Activated CD4-positive, alpha-beta T cell treated with anti-CD3 and anti-CD28 coated beads, Interleukin-2, amount 10 ng/mL, durations not matched to agents 7 days and 5 days (primary cell): ENCODE measurements at places on chromosomes 3 and 15. TPM values are rescaled to one million over a fixed set of nuclear protein-coding genes. Genes with fewer than 3 reads are reported as not detected.

GRCh38 chr3:18527691-18528090 lies 102.6 kb upstream of the SATB1 start:
- no peak for DNase-seq

GRCh38 chr3:49721596-49721895 lies 2.1 kb upstream of the AMIGO3 start:
- no peak for DNase-seq

GRCh38 chr3:129654131-129654530 lies 47.7 kb upstream of the PLXND1 start:
- no peak for DNase-seq

- DNase-seq, result peak; percentile 19
Observed at GRCh38 chr3:65672871-65673815, 365.6 kb downstream of the MAGI1 start.

- DNase-seq, result no peak
Observed at GRCh38 chr3:173253471-173253870, 112.4 kb upstream of the SPATA16 start.

DNA sequence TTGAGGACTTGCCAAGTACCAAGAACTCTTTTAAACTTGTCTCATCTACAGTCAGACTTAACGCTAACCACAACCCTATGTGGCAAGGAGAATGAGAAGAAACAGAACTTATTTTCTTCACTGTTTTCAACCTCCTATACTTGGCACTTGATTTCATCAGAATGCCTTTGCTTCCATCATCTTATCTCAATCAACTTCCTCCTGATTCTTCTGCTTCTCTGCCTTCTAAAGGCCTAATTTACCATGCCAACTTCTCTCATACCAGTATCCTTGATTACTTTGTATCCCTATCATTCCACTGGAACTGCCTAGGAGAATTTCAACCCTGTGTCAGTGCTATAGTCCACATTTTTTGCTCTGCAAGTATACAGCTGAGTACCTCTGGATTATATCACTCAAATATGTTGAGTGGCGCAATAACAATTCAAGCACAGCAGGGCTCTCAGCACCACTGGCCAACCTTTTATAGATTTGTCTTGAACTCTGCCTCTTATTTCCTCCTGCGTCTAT lies 413.6 kb downstream of the ROBO1 start:
- DNase-seq, result no peak

- no peak for DNase-seq
Observed at GRCh38 chr3:50169232-50169832, 14.2 kb downstream of the SEMA3F start.

DNA sequence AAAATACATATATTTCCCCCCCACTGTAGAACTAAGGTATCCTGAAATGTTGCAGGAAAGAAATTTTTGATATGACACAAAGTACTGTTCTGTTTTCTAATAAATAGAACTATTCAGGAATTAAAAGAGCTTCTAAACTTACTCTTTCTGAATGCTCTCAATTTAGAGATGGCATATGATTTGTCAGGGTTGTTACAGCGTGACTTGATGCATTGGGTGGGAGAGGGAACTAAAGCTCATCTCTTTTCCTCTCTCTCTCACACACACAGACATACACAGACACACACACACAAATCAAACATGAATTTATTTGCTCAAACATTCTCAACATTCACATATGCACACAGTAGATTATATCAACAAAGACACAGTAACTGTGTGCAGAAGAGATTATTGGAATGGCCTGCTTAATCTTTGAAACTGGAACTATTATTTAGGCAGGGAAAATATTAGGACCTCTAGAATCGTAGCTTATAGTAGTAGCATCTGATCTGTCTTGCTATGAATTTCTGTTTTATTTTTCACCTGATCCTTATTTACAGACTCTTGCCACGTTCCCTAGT lies 807.4 kb upstream of the GBE1 start:
- DNase-seq, result no peak

GRCh38 chr3:127656906-127657305 lies 15.8 kb upstream of the ABTB1 start:
- no peak for DNase-seq

DNA sequence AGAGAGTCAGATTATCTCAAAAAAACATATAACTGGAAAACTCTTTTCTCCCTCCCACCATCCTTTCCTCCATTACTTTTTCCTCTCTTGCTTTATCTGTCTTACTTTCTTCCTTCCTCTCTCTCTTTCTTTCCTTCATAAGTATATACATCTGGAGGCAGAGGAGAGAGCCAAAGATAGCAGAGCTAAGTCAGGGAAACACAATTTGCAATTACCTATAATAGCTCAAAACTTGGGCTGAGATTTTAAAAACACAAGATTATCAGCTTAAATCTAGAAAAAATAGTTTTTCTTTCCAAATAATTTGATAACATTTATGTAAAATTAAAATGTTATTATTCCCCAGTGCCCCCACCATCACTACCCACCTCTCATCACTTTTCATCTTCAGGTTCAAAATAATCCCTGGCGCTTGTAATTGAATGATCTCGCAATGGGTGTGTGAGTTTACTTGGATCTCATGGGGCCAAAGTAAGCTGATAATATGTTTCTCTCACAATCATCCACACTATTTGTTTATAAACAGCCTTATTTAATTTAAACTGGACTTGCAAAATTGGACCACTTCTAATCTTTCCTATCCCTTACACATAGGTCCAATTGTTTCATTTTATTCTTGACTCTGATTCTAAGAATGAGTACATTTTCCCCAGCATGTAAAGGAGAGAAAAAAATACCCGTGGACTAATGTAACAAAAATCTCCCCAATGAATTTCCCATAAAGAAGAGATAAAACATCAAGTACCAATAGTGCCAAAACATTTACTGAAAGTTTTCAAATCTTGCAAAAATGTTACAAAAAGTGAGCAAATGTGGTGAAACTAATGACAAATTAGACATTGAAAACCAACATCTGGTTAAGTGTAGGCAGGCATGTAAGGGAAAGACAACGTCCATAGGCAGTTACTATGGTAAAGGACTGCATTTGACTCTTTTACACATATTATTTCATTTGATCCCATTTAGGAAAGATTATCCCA lies 236.9 kb downstream of the DTWD1 start:
- DNase-seq, result no peak

DNA sequence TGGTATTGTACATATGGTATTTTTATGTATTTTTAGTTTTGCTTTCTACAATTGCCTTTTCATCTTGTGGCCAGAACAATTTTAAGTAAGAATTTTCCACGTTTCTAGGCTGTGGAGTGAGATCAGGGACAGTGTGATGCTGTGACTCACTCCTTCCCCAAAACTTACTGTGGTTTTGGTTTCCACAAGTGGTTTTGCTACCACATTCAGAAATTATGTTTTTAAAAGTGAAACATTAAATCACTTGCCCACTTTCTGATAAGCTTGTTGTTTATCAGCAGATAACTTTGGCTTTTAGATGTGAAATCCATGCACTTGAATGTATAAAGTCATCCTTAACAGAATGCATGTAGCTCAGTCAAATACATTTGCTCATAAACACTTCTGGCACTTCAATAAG lies 192.2 kb upstream of the THRB start:
- DNase-seq, result no peak

DNA sequence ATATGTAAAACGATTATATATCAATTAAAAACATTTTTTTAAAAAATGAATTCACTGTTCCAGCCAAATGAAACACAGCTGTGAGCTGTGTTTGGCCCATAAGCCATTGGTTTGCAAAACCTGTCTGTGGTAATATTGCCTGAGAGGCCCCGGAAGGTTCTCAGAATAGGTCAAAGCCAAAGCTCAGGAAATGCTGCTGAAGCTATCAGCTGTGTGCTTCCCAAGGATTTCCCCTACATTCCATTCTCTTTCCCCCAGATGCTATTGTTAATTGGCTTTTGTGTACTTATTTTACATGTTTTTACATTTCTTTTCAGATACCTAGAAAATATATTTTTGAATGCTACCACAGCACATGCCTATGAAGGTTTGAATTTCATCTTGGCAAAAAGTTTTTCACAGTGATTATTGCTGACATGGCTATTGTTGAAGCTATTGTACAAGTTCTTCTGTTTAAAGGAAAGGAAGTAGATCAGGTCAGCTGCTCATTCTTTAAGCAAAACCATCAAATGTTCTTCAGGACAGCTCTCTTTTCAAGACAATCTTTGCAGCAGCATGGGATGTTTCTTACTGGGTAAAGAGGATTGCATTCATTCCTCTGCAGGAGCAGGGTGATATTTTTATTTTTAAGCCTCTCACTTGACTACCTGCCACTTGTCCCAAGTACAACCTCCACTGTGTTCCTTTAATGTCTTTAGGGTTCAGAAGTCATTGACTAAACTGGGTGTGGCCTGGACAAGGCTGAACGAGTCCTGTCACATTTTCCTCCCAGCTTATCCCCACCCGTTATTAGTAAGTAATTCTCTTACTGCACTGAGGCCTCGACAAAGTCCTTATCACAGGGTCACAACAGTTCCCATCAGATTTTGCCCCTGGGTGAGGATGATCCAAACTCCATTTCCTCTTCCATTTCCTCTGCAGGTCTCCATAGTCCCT lies 26.3 kb upstream of the BNC1 start:
- DNase-seq, result no peak

GRCh38 chr15:92825985-92826384 lies 74.1 kb upstream of the CHD2 start:
- DNase-seq, result no peak

GRCh38 chr3:67008388-67008787 lies 10.3 kb downstream of the KBTBD8 start:
- no peak for DNase-seq

DNA sequence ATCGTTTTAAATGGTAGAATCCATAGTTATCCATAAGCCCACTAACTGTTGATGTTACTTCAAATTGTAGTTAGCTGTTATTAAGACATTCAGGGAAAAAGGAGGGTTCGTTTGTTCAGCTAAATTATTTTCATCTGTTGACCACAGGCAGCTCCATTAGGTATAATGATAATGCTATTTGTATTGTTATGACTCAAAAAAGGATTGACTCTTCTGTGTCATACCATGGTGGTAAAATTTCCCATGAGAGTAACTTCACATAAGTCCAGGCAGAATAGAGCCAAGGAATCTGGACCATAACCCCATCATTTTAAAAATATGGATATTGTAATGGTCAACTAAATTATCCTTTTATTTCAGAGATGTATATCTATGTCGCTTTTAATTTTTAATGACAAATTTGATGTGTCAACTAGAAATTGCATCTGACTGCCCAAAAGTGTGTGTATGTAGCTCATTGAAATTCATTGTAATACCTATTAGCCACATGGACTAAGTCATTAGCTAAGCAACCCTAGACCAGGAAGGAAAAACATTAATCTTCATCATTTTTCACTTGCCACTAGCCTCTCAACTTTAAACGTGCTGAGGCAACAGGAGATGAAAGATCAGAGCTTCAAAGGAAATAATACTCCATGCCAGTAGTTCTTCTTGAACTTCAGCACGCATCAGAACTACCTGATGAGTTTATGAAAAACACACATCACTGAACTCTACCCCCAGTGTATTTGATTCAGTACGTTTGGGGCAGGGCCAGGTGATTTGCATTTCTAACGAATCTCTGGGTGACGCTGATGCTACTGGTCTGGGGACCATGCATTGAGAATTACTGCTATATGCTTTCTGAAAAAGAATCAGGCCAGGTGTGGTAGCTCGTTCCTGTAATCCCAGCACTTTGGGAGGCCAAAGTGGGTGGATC lies 537.7 kb downstream of the UNC13C start:
- no peak for DNase-seq

DNA sequence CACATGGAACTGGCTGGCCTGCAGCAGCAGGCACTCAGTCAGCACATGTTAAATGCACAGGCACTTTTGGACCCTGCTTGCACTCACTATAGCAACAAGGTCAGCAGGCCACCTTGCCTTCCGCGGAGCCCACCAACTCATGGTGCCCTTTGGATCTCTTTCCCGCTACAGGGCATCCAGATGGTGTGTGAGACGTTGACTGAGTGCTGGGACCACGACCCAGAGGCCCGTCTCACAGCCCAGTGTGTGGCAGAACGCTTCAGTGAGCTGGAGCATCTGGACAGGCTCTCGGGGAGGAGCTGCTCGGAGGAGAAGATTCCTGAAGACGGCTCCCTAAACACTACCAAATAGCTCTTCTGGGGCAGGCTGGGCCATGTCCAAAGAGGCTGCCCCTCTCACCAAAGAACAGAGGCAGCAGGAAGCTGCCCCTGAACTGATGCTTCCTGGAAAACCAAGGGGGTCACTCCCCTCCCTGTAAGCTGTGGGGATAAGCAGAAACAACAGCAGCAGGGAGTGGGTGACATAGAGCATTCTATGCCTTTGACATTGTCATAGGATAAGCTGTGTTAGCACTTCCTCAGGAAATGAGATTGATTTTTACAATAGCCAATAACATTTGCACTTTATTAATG lies 85.0 kb downstream of the TGFBR2 start:
- DNase-seq, result no peak

DNA sequence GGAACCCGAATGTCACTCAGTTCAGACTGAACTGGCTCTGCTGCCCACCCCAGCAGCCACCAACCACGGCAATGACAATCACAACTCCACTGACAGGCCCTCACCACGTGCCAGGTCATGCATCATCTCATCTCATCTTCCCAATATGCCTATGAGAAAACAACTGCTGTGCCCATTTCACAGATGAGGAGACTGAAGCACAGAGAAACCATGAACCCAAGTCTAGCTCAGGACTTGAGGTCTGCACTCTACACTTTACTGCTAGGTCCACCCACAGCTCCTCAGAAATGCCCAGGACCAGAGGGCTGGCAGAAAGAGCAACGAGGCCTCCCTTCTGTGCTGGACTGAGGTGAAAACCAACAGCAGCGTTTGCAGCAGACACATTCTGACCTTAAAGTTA lies 99.2 kb upstream of the LINGO1 start:
- no peak for DNase-seq

DNA sequence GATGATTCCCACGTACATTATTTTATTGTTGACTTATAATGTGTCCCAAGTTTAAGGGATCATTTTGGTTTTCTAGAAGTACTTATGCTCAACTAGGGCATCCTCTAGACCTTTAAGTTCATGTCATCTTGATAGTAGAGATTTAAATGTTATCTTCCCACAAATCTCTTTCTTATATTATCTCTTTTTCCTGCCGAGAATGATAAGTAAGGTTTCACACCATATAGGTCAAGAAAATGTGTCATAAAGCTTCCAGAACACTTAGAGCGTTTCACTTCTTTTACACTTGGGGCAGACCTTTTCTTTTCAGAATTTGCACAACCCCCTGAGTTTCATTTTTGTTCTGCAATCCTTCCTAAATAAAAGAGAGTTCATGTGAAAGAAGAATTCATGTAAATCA lies 142.0 kb upstream of the CBLB start:
- DNase-seq, result no peak

The LSAMP gene
- total RNA-seq, result not detected

The MESP2 gene
- not detected for total RNA-seq

The GABRB3 gene
- not detected for total RNA-seq

The SAMD7 gene
- total RNA-seq, result not detected

The GLCE gene
- 5.0 TPM for total RNA-seq

The BFSP2 gene
- total RNA-seq, result 0.33 TPM

The TRPM1 gene
- not detected for total RNA-seq

The CCDC13 gene
- total RNA-seq, result 0.60 TPM

The OTOL1 gene
- total RNA-seq, result not detected

The PPP1R14D gene
- not detected for total RNA-seq

The B2M gene
- 11,726 TPM for total RNA-seq
